ENCODE measurements at places on chromosomes 7 and 10.
A peak's percentile ranks its signal among the peaks of the same experiment; 100 is the strongest.

- H3K27ac ChIP-seq = no peak within 1 kb of the TSS
- no peaks in the 10 kb centered on the region for H3K27me3 ChIP-seq
- H3K36me3 ChIP-seq = no peaks in the 10 kb centered on the region
- no peak for DNase-seq
These were observed at the start of gene CDHR3 for GRCh38 chr7:105963038-105963667. Gene CDHR3, plus strand, starts transcription at chr7:105963264. Its CDS starts 55 bp downstream, at chr7:105963319.

DNA sequence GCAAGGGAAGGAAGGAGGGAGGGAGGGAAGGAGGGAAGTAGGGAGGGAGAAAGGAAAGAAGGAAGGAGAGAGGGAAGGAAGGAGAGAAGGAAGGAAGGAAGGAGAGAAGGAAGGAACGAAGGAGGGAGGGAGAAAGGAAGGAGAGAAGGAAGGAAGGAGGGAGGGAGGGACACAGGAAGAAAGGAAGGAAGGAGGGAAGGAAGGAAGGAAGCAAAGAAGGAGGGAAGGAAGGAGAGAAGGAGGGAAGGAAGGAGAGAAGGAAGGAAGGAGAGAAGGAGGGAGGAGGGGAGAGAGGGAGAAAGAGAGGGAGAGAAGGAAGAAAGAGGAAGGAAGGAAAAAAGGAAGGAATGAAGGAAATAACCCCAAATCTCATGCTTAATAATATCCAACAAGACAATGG, 630.6 kb downstream of the GRID1 start:
- no peaks in the 10 kb centered on the region for H3K4me1 ChIP-seq
- no peaks in the 10 kb centered on the region for H3K27me3 ChIP-seq
- no peak overlapping the region for H3K4me3 ChIP-seq
- H3K36me3 ChIP-seq = no peaks in the 10 kb centered on the region

GRCh38 chr10:61787170-61787569, 114.3 kb upstream of the ARID5B start:
- no peaks in the 10 kb centered on the region for H3K36me3 ChIP-seq
- no peak for DNase-seq
- H3K4me1 ChIP-seq = no peaks in the 10 kb centered on the region
- peak overlapping the region; percentile 11 for H3K27ac ChIP-seq
- peak overlapping the region; percentile 21 for H3K4me3 ChIP-seq

GRCh38 chr10:11297136-11297535, 279.5 kb downstream of the CELF2 start:
- H3K27me3 ChIP-seq = no peaks in the 10 kb centered on the region
- DNase-seq = no peak
- H3K4me3 ChIP-seq = no peak overlapping the region

- H3K4me3 ChIP-seq = no peak overlapping the region
- H3K27me3 ChIP-seq = no peaks in the 10 kb centered on the region
- no peaks in the 10 kb centered on the region for H3K36me3 ChIP-seq
- DNase-seq = no peak
These were observed 3.5 kb upstream of the GNGT1 start for GRCh38 chr7:93902777-93903423.

DNA sequence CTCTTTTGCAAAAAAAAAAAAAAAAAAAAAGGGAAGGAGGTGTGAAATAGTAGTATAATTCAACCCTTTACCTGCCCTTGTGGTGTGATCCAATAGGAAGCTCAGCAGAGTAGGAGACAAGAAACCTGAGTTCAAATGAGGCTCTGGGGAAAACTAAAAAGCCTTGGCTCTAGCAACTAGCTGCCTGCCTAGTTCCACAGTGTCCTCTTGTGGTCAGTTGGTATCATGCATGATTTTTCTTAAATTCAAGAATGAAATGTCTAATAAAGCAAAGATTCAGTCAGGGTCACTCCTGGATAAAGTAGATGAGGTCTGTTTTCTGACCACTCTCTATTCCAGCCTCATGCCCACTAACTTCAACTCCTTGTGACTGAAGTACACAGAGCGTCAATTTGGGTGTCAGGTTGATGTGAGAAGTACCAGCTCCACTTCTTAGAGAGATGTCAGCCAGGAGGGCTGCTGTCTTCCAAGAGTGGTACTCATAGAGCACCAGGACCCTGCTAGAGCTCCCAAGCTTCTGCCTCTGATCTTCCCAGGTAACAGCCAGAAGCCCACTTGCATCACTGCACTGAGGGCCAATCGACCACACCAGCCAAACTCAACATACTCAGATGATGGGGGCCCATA, 10.5 kb downstream of the LSM5 start:
- no peaks in the 10 kb centered on the region for H3K4me1 ChIP-seq
- H3K27ac ChIP-seq = no peak overlapping the region
- no peaks in the 10 kb centered on the region for H3K36me3 ChIP-seq

DNA sequence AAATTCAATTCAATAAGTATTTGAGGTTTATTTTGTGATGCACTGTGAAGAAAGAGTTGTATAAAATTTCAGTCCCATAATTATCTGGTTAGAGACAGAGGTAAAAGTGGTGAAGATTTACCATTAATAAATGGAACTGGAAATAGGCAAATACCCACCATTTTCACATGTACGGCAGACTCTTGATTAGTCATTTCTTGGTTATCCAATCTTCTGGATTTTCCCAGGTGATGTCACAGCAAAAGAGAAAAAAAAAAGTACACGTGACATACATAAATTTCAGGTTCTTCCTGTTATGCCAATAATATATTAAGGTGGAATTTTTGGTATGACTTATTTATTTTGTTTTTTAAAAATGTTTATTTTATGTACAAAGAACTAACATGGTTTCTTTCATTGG, 26.8 kb downstream of the NT5C3A start:
- no peak for DNase-seq
- H3K36me3 ChIP-seq = no peaks in the 10 kb centered on the region
- H3K27ac ChIP-seq = no peak overlapping the region
- H3K4me1 ChIP-seq = no peaks in the 10 kb centered on the region

- H3K27me3 ChIP-seq = no peaks in the 10 kb centered on the region
- H3K4me1 ChIP-seq = peaks cover 12% of the 10 kb centered on the region
- H3K27ac ChIP-seq = peak overlapping the region; percentile 62
- H3K36me3 ChIP-seq = no peaks in the 10 kb centered on the region
These were observed 107.3 kb downstream of the ZMIZ1 start for GRCh38 chr10:79176052-79176501.

DNA sequence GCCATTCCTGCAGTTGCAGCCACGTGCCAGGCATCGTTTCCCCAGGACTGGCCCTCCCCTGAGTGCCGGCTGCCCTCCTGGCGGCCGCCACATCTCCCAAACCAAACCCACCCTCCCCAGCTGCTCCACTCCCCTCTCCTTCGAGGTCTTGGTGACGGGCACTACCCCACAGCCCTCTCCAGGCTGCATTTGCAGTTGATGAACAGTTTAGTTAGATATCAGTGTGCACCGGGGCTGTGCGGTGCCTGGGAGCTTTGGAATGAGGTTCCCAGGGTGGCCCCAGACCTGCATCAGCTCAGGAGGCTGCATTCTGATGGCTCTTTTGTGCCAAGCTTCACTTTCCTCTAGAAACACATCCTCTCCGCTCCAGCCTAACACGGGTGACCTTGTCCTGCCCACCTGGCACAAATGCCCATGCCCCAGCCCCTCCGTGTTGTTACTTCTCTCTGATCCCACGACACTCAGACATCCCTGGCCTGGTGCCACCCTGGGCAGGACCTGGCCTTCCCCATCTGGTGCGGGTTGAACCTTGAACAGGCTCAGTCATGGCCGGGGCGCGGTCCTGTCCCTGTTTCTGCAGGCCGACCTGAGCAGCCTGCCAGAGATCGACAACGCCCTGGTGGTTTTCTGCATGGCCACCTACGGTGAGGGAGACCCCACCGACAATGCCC, 14.5 kb downstream of the TMEM120A start:
- no peak overlapping the region for H3K4me3 ChIP-seq
- H3K27me3 ChIP-seq = no peaks in the 10 kb centered on the region
- no peak for DNase-seq
- peak overlapping the region; percentile 20 for H3K27ac ChIP-seq
- H3K4me1 ChIP-seq = no peaks in the 10 kb centered on the region

- no peaks in the 10 kb centered on the region for H3K36me3 ChIP-seq
- no peaks in the 10 kb centered on the region for H3K27me3 ChIP-seq
- H3K27ac ChIP-seq = no peak overlapping the region
- no peak for DNase-seq
- no peaks in the 10 kb centered on the region for H3K4me1 ChIP-seq
These were observed 66.7 kb upstream of the FGL2 start for GRCh38 chr7:77266291-77266794.

- no peak overlapping the region for H3K4me3 ChIP-seq
- no peak for DNase-seq
- no peak overlapping the region for H3K27ac ChIP-seq
- H3K36me3 ChIP-seq = no peaks in the 10 kb centered on the region
- no peaks in the 10 kb centered on the region for H3K27me3 ChIP-seq
These were observed 27.8 kb downstream of the DCLRE1C start for GRCh38 chr10:14926061-14926470.

GRCh38 chr10:116418389-116418788, 9.3 kb upstream of the PNLIPRP3 start:
- H3K4me1 ChIP-seq = no peaks in the 10 kb centered on the region
- no peak overlapping the region for H3K27ac ChIP-seq
- H3K4me3 ChIP-seq = no peak overlapping the region
- H3K27me3 ChIP-seq = no peaks in the 10 kb centered on the region

- H3K36me3 ChIP-seq = no peaks in the 10 kb centered on the region
- no peaks in the 10 kb centered on the region for H3K27me3 ChIP-seq
- no peaks in the 10 kb centered on the region for H3K4me1 ChIP-seq
These were observed 308.7 kb upstream of the SORCS1 start for GRCh38 chr10:107473225-107473624.

DNA sequence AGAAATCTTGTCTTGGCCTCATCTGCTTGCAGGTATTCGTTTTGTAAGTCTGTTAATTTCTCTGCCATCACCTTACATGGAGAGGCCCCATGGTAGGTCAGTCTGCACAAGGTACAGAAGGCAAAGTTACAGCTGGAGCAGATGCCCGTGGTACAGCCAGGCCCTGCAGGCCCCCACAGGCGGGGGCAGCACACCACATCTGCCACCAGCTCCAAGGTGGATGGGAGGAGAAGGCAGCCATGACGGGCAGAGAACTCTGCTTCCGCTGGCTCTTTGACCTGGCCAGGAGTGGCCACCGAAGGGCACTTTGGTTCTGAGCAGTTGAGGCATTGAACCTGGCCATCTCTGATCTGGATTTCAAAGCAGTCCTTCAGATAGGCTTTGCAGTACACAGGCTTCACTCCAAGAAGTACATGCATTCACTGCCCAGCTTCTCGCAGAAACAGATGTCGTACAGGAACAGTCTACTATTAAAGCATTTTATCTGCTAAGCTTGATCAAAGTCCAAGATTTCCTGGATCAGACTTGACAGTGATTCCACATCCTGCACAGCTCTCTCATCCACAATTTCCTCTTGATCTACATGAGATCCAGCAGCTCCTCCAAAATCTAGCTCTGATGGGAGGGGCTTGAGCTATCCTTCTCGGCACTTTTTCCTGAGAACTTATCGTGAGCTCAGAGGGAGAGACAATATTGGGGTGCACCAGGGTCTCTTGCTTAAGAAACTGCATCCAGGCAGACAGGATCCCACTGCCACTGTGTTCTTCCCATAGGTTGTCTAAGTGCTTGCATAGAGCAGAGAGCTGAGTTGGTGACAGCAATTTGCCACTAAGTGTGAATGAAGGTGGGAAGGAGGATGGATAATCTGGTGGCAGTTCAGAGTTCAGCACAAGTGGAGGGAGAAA, 120.7 kb downstream of the TRRAP start:
- DNase-seq = no peak
- H3K36me3 ChIP-seq = peaks cover 16% of the 10 kb centered on the region
- H3K27me3 ChIP-seq = no peaks in the 10 kb centered on the region
- H3K4me1 ChIP-seq = no peaks in the 10 kb centered on the region
- H3K4me3 ChIP-seq = no peak overlapping the region

DNA sequence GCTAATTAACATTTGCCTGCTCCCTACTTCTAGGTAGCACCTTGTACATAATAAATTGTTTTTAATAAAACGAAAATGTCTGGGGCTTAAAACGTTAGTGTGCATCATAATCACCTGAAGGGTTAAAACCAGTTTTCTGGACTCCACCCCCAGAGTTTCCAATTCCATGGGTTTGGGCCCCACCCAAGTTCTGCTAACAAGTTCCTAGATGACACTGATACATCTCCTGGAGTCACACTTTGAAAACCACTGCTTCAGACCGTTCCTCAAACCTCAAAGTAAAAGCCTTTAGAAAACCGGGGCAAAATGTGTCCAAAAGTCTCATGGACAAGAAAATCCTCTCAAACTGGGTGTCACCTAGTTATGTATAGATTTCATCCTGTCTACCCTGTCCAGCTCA, 9.3 kb downstream of the OSBPL3 start:
- H3K36me3 ChIP-seq = no peaks in the 10 kb centered on the region
- no peaks in the 10 kb centered on the region for H3K4me1 ChIP-seq
- H3K27me3 ChIP-seq = no peaks in the 10 kb centered on the region
- H3K4me3 ChIP-seq = no peak overlapping the region
- H3K27ac ChIP-seq = no peak overlapping the region

DNA sequence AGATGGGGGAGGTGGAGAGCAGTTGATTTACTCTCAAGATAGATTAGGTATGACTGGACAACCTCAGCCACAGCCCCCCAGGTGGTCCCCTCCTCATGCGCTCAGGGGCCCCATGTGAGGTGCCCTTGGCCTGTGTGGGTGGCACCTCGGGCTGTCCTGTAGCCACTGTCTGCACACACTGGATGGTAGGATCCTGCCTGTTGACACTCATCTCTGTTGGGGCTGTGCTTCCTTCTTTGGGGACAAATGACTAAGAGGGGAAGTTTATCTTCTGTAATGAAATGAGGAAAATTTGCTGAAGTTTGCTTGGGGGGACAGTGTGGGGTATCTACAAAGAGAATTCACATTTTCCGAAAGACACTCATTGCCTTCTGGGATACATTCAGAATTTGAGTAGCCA, 53.6 kb upstream of the ANTXRL start:
- no peak overlapping the region for H3K4me3 ChIP-seq
- no peaks in the 10 kb centered on the region for H3K4me1 ChIP-seq
- H3K27me3 ChIP-seq = no peaks in the 10 kb centered on the region
- H3K27ac ChIP-seq = no peak overlapping the region

- no peak overlapping the region for H3K27ac ChIP-seq
- H3K4me3 ChIP-seq = no peak overlapping the region
These were observed 65.1 kb downstream of the RGS10 start for GRCh38 chr10:119477444-119477843.

GRCh38 chr7:45089341-45089891, 647 bp upstream of the NACAD start:
- H3K27me3 ChIP-seq = no peaks in the 10 kb centered on the region
- no peaks in the 10 kb centered on the region for H3K4me1 ChIP-seq
- H3K27ac ChIP-seq = peak overlapping the region; percentile 60
- H3K4me3 ChIP-seq = peak overlapping the region; percentile 62

GRCh38 chr7:34207810-34208209, 302.5 kb downstream of the BMPER start:
- H3K27ac ChIP-seq = no peak overlapping the region
- H3K27me3 ChIP-seq = no peaks in the 10 kb centered on the region
- H3K4me3 ChIP-seq = no peak overlapping the region
- H3K36me3 ChIP-seq = no peaks in the 10 kb centered on the region
- no peaks in the 10 kb centered on the region for H3K4me1 ChIP-seq
